ENCODE measurements at places on chromosomes 12 and 14.

DNA sequence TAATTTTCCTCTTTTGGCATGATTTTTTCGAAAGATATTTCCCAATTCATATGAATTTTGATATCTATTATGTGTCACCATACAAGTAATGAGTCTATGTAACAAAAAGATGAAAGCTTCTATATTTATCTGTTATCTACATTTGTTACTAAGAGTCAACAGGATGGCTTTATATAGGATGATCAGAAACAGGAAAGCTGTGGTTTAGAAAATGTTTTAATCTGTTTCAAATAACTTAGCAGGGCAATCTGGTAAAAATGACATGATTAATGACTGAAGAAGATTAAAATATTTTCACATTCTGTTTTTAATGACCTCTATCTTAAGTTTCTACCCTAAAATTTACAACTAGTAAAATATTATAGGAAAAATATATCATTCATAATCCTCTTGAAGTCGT, 105.8 kb downstream of the MSRB3 start:
- no peak for DNase-seq

- no peak for DNase-seq
These were observed 874 bp downstream of the CDC42BPB start for GRCh38 chr14:103056322-103057027.

DNA sequence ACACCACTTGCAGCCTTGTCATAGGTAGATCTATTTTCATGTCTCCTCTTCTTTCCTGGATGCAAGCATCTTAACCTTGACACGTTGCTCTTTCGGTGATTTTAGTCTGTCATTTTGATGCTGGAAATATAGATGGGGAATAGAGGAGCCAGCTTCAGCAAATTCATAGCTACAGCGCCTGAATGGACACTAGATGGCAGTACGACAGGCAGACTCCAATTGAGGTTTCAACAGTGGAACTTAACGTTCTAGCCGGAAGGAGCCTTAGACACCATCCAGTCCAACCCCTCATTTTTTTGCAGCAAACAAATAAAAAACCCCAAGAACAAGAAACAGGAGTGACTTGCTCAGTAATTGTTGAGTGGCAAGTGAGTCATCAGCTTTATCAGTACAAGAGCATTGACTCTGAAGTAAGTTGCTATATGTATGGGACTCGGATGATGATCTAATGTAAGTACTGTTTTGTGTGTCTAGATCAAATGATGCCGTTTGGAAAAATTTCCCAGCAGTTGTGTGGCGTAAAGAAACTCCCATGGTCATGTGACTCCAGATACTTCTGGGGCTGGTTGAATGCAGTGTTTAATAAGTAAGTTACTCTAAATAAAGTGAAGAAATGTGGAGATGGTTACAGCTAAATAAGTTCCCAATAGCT, 9.0 kb downstream of the DMAC2L start:
- peak; percentile 10 for DNase-seq

GRCh38 chr12:26762186-26762585, 70.8 kb downstream of the ITPR2 start:
- no peak for DNase-seq

DNA sequence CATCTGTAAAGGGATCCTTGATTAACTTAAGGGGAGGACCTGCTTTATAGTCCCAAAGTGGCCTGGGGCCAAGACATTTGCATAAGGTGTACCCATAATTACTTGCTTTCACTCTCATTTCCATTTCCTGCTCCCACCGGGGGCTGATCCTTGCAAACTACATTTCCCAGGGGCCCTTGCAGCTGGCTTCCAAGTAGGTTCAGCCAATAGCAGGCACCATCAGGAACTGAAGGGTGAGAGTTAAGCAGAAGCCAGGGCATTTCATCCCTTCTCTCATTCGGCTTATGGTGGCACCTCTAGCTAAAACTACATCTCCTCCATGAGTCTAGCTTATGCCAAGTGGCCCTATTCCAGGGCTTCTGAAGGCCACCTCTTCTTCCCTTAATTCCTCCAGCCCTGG, 88.8 kb downstream of the CCDC60 start:
- DNase-seq: no peak

GRCh38 chr12:31887109-31887811, 72.0 kb upstream of the RESF1 start:
- DNase-seq: no peak

DNA sequence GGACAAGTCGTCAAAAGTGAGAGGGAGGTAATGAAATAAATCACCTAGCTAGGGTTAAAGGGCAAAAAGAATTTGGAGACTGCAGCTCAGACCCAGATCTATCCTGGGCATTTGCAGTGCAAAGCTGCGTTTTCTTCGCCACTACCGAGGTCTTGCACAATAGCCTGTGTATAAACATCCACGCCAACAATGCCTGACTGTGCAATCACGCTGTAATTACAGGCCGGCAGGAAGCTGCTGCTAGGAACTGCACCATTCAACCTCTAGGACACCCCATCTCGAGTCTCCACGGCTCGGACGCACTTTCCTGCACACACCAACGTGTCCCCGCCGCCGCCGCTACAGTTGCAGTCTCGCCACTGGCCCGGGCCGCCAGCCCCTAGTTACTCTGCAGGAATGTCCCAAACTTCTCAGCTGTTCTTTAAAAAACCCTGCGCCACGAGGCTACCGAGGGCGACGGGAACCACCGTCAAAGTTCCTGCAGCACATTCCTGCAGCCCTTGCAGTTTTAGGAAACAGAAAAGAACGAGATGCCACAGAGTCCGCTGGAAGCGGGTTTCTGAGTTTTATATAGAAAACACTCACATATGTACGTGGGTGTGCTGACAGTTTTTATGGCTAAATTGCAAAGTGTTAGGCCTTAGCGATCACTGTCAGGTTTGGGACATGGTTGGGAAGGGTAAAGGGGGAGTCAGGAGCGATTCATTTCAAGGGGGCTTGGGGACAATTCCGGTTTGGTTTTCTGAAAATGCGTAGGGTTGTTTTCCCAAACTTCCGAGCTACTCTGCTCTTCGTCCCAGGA, 65.6 kb upstream of the PTGR2 start:
- DNase-seq: peak; percentile 59

DNA sequence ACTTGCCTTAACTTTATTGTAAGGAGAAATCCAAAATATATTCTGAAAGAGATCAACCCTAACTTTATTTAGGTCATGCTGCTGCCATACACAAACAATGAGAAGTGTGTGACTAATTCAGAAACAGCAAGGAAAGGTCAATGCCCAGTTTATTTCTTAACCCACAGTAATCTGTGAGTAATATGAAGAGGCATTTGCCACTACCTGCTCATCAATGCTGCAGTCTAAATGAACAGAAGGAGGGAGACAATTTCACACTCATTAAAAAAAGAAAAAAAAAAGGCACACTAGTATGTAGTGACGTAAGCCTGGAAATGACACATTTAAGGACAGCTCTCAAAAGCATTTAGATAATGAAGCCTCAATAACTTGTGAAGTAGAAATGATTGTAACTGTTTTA, 90.5 kb upstream of the FOXN3 start:
- DNase-seq: no peak

- no peak for DNase-seq
These were observed 9.7 kb downstream of the SERPINA1 start for GRCh38 chr14:94378527-94379290.

DNA sequence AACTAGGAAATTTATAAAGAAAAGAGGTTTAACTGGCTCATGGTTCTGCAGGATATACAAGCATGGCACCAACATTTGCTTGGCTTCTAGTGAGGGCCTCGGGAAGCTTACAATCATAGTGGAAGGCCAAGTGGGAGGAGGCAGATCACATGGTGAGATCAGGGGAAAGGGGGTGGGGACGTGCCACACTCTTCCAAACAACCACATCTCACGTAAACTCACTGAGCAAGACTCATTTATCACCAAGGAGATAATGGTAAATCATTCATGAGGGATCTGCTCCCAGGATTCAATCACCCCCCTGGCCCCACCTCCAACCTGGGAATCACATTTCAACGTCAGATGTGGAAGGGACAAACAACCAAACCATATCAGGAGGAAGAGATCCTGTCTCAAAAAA, 35.8 kb downstream of the NUMB start:
- no peak for DNase-seq

DNA sequence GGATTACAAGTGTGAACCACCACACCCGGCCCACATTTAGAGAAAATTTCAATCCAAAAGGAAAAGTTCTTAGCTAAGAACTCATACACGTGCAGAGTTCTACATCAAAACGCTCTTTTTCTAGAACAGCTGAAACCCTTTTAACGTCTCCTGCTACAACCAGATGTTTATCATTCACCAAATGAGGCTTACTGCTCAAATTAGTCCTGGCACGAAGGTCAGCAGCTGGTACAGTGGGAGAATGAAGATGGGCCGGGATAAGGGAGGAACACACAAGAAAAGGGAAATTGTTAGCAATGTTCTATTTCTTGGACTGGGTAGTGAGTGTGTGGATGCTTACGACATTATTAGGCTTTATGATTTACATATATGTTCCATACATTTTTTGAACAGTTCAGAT, 37.2 kb downstream of the PRKAB1 start:
- no peak for DNase-seq

DNA sequence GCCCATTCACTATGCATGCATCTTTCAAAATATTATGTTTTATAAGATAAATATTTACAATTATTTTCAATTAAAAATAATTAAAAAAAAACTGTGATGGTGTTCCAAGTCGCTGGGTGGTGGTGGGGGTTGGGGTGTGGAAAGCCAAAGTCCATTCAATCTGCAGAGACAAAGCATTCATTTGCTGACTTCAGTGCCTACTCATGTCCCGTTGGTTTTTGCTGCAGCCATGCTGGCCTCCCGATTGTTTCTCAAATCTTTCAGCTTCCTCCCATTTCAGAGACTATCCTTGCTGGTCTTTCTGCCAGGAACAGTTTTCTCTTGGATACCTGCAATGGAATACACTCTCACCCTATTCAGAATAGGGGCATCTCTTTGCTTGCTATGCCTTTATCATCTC, 331.5 kb upstream of the NOVA1 start:
- no peak for DNase-seq

GRCh38 chr12:87160848-87161601, 868.2 kb downstream of the C12orf50 start:
- DNase-seq: no peak

GRCh38 chr12:68264158-68264855, 10.9 kb upstream of the IL22 start:
- no peak for DNase-seq

DNA sequence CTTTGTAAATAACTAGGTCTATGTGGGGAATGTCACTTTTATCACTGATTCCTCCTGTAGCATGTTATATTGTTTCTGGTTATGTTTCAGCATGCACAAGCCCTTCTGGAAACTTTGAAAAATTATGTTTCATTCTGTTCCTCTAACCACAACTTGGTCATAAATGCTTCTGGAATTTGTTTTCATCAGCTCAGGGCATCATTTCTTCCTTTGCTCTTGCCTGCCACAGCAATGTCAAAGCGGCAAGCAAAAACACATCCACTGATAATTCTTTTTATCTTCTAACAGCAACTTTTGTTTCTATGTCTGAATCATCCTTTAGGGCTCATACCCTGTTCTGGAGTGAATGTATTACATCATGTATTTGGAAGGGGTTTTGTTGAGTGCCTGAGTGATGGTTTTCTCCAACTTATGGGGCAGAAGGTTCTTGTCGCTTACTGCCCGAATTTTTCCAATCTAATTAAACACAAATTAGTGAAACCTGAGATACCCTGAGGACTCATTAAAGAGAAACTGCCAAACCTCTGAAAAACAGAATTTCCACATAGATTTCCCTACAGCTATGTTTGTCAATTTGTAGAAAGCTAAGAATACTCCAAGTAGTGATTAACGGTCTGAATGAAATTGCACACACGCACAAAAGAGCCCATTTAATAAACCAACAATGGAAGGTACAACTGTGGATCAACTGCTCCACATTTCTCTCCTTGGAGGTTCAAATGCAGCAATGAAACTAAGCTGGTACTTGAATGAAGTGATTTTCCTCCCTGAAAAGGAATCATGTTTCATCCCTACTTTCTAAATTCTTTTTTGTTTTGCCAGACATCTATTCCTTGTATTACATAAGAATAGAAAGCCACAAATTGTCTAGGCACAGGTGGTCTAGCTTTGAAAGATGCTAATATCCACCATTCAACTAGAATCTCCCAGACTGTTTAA, 173.5 kb upstream of the KRR1 start:
- DNase-seq: no peak

- no peak for DNase-seq
These were observed 219.8 kb upstream of the ATP2B1 start for GRCh38 chr12:89928467-89928866.

GRCh38 chr12:77957062-77957461, 126.4 kb downstream of the NAV3 start:
- DNase-seq: no peak

DNA sequence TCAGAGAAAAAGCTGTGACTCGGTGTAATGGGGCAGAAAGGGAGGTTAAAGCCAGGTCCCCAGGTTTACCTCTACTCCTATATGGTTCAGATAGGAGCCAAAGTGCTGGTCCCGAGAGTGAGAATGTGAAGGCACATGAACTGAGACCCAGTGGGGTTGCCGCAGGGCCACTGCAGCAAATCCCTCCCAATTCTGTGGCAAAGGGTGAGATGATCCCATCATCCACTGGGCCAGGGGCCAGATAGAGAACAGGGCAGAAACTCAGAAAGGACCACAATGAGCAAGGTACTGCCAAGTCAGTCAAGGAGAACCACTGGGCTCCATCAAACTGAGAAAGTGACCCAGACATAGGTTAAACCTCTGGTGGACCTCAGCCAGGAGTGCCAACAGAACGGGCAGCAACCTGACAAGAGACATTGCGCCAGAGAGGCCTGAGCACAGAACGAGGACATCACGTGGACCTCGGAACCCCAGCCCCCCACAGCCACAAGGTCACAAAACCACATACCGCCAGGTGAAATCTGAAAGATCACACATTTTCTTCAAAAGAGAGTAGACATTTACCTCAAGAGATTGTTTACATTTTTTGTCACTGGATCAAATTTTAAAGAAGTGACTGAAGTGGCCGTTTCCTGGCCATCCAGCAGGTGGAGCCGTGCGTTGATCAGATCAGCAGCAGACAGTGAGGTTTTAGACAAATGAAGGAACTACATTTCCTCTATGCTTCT, 20.5 kb upstream of the ITPR2 start:
- DNase-seq: peak; percentile 34

GRCh38 chr12:105641749-105642148, 311.3 kb downstream of the C12orf75 start:
- no peak for DNase-seq

DNA sequence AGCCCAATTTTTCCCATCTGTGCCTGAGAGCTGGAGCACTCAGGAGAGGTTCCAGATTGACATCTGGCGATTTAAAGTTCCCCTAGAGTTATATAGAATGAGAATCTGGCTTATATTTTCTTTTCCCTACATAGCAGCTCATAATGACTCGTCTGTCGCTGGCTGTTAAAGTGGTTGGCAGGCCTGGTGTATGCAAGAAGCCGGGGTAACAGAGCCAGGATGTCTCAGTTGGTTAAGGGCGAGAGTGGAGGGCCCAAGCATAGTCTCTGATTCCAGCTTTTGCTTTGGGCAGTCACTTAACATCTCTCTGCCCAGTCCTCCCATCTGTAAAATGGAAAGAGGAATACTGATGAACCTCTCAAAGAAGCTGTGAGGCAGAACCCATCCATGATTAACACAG, 751.6 kb downstream of the NOVA1 start:
- DNase-seq: no peak
